ENCODE measurements at places on chromosomes 12 and 14.

GRCh38 chr12:25757037-25757665 is 201.3 kb upstream of the RASSF8 start:
- no peak for DNase-seq

DNA sequence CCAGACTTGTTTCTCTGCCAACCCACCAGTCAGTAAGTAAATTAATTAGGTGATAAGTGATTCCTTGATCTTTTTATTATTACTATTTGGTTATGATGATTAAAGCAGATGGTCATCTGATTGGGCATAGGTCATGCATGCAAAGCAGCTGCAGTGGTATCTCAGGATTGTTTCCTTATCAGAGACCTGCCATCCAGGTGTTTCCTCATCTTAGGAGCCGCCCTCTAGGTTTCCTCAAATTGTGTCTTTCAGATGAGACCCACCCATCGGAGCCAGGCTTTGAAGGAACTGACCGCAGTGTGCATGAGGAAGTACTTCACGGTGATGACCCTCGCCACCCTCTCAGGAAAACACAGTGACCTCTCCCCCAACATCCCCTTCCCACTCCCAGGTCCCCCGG is 63.3 kb downstream of the ZFP36L1 start:
- no peak for DNase-seq

DNA sequence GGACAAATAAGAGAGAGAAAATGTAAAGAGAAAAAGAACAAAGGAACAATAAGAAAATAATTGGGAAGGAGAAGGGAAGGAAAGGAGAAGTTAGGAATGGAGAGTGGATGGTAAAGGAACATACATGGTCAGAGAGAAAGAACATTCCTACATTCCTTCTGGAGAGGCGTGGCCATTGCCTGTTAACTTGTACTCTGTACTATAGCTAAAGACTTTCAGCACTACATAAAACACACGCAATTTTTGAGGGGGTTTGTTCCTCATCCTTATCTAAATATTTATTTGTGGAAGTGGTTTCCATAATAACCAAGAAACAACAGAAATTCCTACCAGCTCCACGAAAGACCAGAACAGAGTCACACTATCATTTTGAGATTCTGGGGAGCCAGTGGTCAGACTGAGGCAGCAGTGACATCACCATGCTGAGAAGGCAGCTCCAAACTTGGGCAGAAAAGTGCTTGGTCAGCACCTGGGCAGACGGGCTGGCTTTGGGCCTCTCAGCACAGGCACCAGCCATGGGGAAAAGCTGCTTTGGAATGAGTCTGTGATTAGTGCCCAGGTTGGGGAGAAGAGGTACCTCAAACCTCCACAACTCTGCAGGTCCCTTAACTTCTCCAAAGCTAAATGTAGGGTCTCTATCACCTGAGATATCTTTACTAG is 125.9 kb upstream of the NTF3 start:
- no peak for DNase-seq

- DNase-seq: no peak
Measured at GRCh38 chr14:25090716-25091454, 40.9 kb upstream of the STXBP6 start.

DNA sequence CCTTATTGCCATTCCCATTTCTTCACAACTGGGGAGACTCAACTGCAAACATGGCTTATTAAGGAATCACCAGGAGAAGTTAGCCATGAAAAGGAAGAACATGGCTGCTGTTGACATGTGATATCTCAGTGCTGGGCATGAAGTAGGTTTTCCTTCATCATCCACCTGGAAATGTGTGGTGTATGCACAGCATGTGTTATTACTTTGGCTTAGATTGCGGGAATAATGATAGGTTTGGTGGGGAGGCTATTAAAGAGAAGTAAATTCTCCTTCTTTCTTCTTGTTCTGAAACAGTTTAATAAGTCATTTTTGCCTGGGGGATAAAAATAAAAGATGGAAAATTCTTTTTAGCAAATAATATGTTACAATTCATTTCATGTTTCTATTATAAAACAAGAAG is 23.7 kb upstream of the CLEC14A start:
- DNase-seq: no peak

Measured in bone marrow (tissue), 2 donors.